ENCODE measurements at places on chromosomes 2 and 18.

DNA sequence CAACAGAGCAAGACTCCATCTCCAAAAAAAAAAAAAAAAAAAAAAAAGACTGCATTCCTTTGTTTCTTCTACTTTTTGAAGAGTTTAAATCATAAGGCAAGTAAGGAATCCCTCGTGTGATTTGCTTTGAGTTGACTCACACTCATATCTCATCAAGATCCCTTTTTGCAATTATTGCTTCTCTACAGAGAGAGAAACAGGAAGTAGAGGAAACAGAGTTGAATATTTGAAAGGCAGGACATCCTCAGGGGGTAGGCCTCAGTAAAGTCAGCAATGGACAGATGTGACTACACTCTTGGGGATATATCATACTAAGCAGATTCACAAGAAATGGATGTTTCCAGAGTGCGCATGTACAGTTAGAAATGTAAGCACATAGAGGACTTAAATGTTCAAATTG is 11.2 kb upstream of the EFR3B start:
- DNase-seq, result no peak

- no peak for DNase-seq
Measured at GRCh38 chr18:44601447-44601846, 79.2 kb upstream of the SETBP1 start.

- DNase-seq, result no peak
Measured at GRCh38 chr18:35680139-35680551, 98.6 kb downstream of the GALNT1 start.

- no peak for DNase-seq
Measured at GRCh38 chr2:45879406-45879805, 227.9 kb downstream of the PRKCE start.

GRCh38 chr2:77458216-77458615 is 64.0 kb downstream of the LRRTM4 start:
- DNase-seq, result no peak

DNA sequence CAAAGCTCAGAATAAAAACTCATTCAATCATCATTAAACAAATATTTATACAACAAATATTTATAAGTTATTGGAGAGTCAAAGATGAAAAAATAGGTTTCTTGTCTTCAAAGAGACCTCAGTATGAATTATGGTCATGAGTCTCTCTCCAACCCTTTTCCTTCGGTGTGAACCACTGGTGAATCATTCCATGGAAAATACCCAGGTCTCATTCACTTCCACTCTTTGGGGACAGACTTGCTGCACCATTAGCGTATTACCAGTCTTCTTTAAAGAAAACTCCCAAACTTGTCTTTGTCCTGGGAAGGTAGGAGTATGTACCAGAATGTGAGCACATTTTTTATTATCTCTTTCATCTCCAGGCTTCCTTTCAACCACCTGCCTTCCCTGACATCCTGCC is 257.4 kb upstream of the RBMS1 start:
- DNase-seq, result no peak

DNA sequence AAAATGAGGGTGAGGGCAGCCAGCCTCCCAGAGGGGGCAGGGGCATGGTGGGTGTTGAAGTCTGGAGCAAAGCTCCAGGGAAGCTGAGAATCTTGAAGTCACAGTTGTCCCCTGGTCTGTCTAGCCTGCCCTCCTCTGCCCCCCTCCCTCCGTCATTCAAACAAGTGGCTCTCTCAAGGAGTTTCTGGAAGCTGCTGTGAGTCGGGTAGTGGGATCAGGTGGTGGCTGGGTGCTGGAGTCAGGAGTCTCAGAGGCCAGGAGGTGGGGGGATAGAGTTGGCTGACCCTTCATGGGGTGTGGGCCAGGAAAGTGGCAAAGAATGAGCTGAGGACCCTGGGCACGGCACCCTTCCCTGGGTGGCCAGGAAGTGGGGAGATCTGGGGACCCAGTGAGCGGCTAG is 495 bp upstream of the ASIC4 start:
- DNase-seq, result no peak

DNA sequence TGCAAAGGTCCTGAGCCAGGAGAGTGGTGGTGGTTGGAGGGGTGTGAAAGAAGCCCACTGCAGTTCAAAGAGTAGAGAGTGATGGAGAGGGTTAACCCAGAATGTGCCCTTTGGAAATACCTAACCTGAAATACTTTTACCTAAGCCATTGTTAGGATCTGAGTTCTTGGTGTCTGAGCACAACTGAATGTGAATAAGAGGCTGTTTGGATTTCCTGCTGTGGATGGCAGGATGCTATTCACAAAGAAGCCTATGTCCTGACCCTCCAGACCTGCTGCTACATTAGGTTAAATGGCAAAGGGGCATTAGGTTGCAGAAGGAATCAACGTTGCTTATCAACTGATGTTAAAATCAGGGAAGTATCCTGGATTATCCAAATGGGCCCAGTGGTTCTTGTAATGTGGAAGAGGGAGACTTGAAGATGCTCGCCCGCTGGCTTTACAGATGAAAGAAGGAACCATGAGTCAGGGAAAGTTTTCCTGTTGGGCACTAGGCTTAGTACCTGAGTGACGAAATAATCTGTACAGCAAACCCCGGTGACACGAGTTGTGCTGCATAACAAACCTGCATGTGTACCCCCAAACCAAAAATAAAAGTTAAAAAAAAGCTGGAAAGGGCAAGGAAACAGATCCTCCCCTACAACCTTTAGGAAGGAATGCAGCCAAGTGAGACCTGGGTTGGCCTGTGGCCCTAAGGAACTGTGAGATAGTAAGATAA is 27.2 kb downstream of the ITGA6 start:
- DNase-seq, result no peak

GRCh38 chr2:201568217-201568820 is 75.0 kb downstream of the TMEM237 start:
- no peak for DNase-seq

- DNase-seq, result no peak
Measured at GRCh38 chr2:25664183-25664964, 9.0 kb downstream of the DTNB start.
